ENCODE measurements at places on chromosomes 13 and 19.

DNA sequence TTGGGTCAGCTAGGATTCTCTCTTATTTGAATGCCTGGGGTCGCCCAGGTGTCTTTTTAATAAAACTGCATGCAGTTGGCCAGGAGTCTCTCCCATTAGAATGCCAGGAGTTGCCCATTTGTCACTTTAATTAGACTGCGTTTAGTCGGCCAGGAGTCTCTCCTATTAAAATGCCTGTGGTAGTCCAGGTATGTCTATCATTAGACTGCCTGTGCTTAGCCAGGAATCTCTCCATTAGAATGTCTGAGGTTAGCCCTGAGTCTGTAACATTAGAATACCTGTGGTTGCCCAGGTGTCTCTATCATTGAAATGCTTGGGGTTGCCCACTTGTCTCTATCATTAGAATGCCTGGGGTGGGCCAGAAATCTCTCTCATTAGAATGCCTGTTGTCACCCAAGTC is 1470.9 kb downstream of the UQCRFS1 start:
- DNase-seq: no peak

DNA sequence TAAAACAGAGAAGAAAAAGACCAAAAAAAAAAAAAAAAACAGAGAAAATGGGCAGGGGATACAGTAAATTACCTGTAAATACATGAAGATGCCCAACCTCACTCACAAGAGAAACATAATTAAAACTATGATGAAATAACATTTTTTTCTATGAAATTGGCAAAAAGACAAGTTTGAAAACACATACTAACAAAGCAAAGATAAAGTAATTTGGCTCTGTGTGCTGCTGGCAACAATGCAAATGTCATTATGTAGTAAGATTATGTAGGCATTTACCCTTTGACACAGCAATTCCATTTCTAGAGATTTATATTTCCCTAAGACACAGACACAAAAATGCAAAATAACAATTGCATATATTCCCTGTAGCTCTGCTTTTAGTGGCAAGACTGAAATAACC is 20.2 kb downstream of the ZC3H13 start:
- DNase-seq: no peak

- DNase-seq: no peak
These were observed 17.1 kb downstream of the ELAVL1 start for GRCh38 chr19:7988307-7988706.

DNA sequence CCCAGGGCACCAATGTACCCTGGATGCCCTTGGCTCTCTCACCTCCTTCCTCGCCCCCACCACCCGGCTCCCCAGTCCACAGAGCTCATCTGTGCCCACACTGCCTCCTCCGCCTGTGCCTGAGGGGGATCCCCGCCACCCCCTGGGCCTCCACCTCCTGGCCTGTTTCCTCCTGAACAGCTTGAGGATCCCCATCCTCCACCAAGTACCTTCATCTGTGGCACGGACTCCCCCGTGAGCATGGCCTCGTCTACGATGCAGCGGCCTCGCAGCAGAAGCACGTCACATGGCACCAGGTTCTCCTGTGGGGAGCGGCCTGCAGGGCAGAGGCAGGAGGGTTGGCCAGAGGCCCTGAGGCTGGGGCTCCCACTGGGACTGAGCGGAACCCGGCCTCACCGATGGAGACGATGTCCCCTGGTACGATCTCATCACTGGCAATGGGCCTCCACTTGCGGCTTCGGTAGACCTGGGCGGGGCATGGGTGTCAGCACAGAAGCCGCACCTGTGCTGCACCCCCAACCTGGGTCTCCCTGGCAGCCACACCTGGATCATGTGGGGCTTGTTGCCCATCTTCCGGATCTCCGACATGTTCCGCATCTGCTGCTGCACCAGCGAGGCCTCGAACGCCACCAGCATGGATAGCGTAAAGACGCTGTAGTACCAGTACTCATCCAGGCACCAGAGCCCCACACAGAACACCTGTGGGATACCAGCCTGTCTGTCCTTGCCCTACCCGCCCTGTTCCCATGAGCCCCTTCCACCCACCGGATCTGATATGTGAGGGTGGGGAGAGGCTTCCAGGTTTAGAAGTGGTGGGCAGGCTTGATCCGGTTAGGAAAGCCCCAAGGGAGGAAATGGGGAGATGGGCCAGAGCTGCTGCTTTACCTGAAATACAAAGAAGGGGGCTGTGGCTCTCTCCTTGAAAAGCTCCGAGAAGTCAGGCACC is 6.8 kb downstream of the ATP13A1 start:
- DNase-seq: no peak

DNA sequence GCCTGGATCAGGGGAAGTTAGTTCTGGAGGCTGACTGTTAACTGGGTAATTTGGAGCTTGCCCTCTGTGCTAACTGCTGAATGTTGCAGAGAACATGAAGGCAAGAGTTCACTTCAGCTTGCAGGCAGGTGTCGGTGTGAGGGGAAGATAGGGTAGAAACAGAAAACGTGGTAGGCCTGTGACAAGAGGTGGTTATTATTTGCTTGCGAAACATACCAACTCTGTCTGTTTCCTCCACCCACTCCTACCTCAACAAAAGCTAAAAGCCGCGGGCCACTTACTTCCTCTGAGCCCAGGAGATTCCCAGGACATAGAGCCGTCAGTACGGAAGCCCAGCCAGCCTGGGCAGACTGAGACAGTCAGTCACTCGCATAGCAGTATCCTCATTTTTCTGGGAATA is 119.2 kb upstream of the ABCC4 start:
- no peak for DNase-seq

- DNase-seq: no peak
These were observed 133.9 kb upstream of the WASF3 start for GRCh38 chr13:26423629-26424028.

GRCh38 chr13:36530861-36531590 is 98.7 kb downstream of the CCNA1 start:
- DNase-seq: no peak

DNA sequence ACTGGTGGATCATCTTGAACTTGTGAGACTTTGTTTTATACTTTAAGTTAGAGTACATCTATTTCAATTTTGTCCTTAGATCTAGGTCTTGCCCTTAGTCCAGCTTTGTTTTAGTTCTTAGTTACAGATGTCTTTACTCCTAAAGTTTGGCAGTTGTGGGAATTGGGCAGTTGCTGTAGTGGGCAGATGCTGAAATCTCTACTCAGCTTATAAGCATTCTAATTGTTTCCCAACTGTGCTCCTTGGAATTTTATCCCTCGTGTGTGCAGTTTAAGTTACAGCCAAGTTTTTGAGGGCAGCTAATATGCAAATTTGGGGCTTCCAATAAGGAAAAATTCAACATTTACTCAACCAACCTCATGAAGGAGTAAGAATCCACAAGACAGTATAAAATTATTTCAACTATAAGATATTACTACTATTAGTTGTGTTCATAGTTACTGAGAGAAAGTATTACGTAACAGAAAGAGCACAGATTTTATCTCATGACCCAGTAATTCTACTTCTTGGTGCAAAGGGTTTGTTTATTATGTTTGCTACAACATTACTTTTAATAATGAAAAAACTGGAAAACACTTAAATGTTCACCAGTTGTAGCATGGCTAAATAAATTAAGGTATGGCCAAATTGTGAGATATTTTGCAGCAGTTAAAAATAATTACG is 32.9 kb downstream of the CCDC122 start:
- DNase-seq: no peak

GRCh38 chr13:35784286-35784951 is 307.9 kb upstream of the MAB21L1 start:
- DNase-seq: no peak

DNA sequence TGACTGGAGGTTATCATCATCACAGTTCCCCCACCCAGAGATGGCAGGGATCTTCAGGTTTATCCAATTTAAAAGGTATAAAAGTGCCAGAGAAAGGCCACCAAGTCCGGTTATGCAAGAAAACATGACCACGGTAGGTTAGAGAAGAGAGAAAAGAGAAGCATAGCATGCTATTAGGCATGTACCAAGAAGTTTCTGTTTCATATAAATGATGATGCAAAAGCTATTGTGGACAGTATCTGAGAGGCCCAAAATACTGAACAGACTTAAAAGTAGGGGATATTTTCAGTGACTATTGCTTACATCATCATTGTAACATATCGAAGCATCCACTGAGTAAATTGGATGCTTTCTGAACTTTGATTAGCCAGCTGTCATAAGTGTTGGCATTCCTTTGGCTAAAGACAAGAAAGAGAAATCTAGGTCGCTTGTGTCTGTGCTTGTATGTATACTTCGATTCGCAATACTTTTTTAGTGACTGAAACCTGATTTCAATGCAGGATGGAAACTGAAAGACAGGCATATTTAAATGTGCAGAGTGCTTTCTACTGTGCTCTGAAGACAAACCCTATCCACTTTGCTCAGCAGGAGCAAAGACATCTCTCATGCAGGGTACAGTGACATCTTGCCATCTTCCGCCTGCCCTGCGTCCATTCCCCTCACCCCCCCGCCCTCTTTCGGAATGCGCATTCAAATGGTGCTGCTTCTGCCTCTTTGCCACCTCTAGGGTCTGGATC is 180.3 kb downstream of the SHISA2 start:
- no peak for DNase-seq

GRCh38 chr19:2711172-2711874 is 8.8 kb upstream of the GNG7 start:
- no peak for DNase-seq

Data from CD4-positive, alpha-beta T cell treated with Interleukin-17A for 1 hour (primary cell).